Activated T-helper 2 cell treated with anti-CD3 and anti-CD28 coated beads, Interferon-gamma antibody, Interleukin-2, Interleukin-4, amounts not matched to agents 10 μg/mL and 5 μg/mL and 100 μg/mL, durations not matched to agents 14 hours and 24 hours and 36 hours (primary cell): ENCODE measurements at places on chromosomes 16 and 17. TPM values are rescaled to one million over a fixed set of nuclear protein-coding genes. Genes with fewer than 3 reads are reported as not detected.

GRCh38 chr17:56521414-56522141 is 71.9 kb upstream of the NOG start:
- H3K36me3 ChIP-seq = no peaks in the 10 kb centered on the region
- no peak for DNase-seq
- no peak overlapping the region for H3K27ac ChIP-seq
- peaks cover 4% of the 10 kb centered on the region for H3K27me3 ChIP-seq
- no peak overlapping the region for H3K4me3 ChIP-seq
- H3K4me1 ChIP-seq = no peaks in the 10 kb centered on the region

- no peaks in the 10 kb centered on the region for H3K27me3 ChIP-seq
- no peak overlapping the region for H3K27ac ChIP-seq
Measured at GRCh38 chr17:72692676-72693075, 399.8 kb downstream of the SLC39A11 start.

PPY gene
- total RNA-seq = not detected in 2 replicates

DNA sequence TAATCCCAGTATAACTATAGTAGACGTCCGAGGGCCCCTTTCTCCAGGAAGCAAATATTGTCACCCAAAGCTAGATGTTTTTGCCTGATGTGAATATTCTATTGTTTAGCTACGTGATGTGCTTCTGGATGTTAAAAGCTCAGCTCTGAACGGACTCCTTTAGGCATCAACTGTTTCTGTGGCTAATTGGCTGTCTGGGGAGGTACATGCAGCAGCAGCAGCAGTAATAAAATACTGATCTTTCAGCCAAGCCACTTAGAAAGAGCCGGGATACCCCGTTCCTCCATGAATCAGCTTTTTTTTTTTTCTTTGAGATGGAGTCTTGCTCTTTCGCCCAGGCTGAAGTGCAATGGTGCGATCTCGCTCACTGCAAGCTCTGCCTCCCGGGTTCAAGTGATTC is 43.0 kb downstream of the TRARG1 start:
- DNase-seq = no peak
- H3K36me3 ChIP-seq = no peaks in the 10 kb centered on the region

TP53TG3F gene
- total RNA-seq = not detected in 2 replicates

CHST4 gene
- 0.09 TPM in 1 of 2 replicates, not detected in the other for total RNA-seq

DNA sequence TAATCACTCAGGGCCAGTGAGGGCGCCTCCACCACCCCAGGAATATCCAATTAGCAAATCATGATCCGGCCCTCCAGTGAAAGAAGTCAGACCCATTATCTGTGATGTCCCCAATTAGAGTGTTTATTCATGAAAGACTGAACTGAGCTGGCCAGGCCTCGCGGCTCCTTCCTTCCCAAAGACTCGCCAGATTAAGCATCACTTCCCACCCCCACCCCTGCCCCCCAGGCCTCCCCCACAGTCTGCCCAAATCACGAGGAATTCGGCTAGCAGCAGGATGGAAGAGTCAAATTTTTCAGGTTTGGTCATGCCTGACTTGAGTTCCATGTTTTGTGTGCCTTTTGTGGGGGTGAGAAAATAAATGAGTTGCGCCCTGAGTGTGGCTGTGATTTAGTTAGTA is 298.4 kb upstream of the SALL1 start:
- H3K36me3 ChIP-seq = no peaks in the 10 kb centered on the region
- H3K27me3 ChIP-seq = no peaks in the 10 kb centered on the region
- no peak overlapping the region for H3K4me3 ChIP-seq
- no peak for DNase-seq

- H3K4me1 ChIP-seq = no peaks in the 10 kb centered on the region
- H3K4me3 ChIP-seq = no peak overlapping the region
- no peaks in the 10 kb centered on the region for H3K36me3 ChIP-seq
Measured at GRCh38 chr17:72656130-72656763, 436.2 kb downstream of the SLC39A11 start.

- no peaks in the 10 kb centered on the region for H3K36me3 ChIP-seq
- peak overlapping the region; percentile 77 for H3K4me3 ChIP-seq
- no peaks in the 10 kb centered on the region for H3K27me3 ChIP-seq
- peak overlapping the region; percentile 87 for H3K27ac ChIP-seq
- H3K4me1 ChIP-seq = peaks cover 55% of the 10 kb centered on the region
Measured at GRCh38 chr16:57537194-57537505, 779 bp upstream of the CCDC102A start.

- peaks cover 40% of the 10 kb centered on the region for H3K4me1 ChIP-seq
- H3K27ac ChIP-seq = no peak overlapping the region
- DNase-seq = no peak
- H3K4me3 ChIP-seq = no peak overlapping the region
Measured at GRCh38 chr17:78706271-78706915, 75.7 kb downstream of the CYTH1 start.

ZP2 gene
- total RNA-seq = not detected in 2 replicates

DNA sequence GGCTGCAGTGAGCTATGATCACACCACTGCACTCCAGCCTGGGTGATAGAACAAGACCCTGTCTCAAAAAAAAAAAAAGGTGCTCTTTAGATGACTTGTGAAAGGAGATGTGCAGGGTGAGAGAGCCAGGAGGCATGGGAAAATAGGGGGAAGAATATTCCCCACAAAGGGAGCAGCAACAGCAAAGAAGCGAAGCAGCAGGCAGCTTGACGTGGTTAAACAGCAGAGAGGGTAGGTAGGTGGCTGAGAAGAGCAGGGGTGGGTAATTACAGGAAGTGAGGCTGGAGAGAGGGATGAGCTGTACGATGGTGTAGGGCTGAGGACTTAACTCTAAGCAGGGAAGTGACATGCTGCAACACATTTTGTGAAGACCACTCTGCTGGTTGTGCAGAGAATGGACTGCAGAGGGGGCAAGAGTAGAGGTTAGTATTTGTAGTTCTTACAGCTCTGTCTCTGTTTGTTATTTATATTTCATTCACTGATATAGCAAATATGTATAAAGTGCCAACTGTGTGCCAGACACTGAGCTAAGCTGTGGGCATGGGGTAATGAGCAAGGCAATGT is 1.6 kb downstream of the HEATR3 start:
- DNase-seq = peak; percentile 23
- H3K36me3 ChIP-seq = peaks cover 42% of the 10 kb centered on the region
- H3K27me3 ChIP-seq = no peaks in the 10 kb centered on the region
- H3K4me1 ChIP-seq = peaks cover 37% of the 10 kb centered on the region
- peak overlapping the region; percentile 87 for H3K4me3 ChIP-seq

IL17C gene
- total RNA-seq = not detected in 2 replicates

IRX3 gene
- 0.74 and 0.96 TPM in 2 replicates for total RNA-seq

DNA sequence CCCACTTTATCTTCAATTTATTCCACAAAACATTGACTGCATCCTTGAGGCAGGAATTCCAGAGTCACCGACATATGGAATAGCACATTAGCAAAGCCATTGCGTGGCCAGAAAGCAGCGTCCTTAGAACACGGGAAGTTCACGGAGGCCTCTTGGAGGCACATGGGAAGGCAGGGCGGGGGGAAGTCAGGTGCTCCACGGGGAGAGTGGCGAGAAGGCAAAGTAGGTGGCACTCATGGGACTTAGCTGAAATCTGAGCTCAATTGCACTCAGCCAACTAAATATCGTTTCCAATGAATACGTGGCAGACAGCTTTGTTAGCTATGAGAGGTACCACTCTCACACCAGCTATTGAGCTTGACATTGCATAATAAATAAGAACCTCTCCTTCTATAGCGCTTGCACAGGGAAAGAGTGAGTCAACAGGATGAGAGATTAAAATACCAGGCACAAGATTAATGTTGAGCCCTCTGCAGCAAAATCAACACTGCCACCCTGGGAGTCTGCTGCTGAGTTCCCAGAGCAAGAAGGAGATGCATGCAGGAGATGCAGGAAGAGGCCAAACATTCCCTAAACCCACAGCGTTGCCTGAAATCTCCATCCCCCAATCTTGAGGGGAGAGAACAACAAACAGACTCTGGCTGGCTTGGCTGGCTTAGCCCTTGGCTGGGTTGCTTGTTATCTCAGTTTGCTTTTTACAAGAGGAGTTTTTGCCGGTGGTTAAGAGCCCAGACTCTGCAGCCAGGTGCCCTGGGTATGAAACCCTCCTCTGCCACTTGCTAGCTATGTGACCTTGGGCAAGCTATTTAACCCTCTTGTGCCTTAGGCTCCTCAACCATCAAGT is 28.8 kb downstream of the ABCC12 start:
- no peak overlapping the region for H3K4me3 ChIP-seq
- H3K27ac ChIP-seq = no peak overlapping the region
- no peak for DNase-seq

TNK1 gene
- total RNA-seq = 4.0 and 5.2 TPM in 2 replicates
